A549 treated with GW870086 at 1 μM for 4 hours (cell line): ENCODE measurements at places on chromosomes 6 and 20. TPM values are rescaled to one million over a fixed set of nuclear protein-coding genes. Genes with fewer than 3 reads are reported as not detected.

The SCRT2 gene
- total RNA-seq = not detected in 5 replicates

The PTPN1 gene
- total RNA-seq = 50.4 to 55.4 TPM (median 52.0 TPM) in 5 replicates

The TFAP2C gene
- total RNA-seq = 13.5 to 16.3 TPM (median 15.6 TPM) in 5 replicates

The ABCC10 gene
- 6.2 to 11.6 TPM (median 10.6 TPM) in 5 replicates for total RNA-seq

The MOXD1 gene
- total RNA-seq = 1.1 to 2.3 TPM (median 1.6 TPM) in 5 replicates

The NRSN1 gene
- total RNA-seq = not detected in 5 replicates

The FAM209B gene
- 0.21 to 0.72 TPM (median 0.48 TPM) in 5 replicates for total RNA-seq

The UNC5CL gene
- 0.34 to 1.1 TPM (median 0.60 TPM) in 5 replicates for total RNA-seq

The EPPIN gene
- total RNA-seq = not detected in 5 replicates

The SLC32A1 gene
- not detected in 5 replicates for total RNA-seq

The KIF25 gene
- 0.05 to 0.22 TPM in 2 of 5 replicates, not detected in the others for total RNA-seq

The VWA7 gene
- 1.2 to 2.0 TPM (median 1.5 TPM) in 5 replicates for total RNA-seq

The AURKA gene
- 99.1 to 112 TPM (median 106 TPM) in 5 replicates for total RNA-seq

The GSTA2 gene
- not detected in 5 replicates for total RNA-seq

The DYNLT2 gene
- total RNA-seq = 0.44 to 0.68 TPM (median 0.57 TPM) in 5 replicates

The CPNE5 gene
- total RNA-seq = 0.10 to 0.13 TPM (median 0.12 TPM) in 4 of 5 replicates, not detected in the other

The SLC52A3 gene
- 0.24 to 0.71 TPM (median 0.40 TPM) in 5 replicates for total RNA-seq

The SMAP1 gene
- total RNA-seq = 14.8 to 19.5 TPM (median 18.2 TPM) in 5 replicates

The CLDN20 gene
- total RNA-seq = not detected in 5 replicates

The HCRTR2 gene
- total RNA-seq = not detected in 5 replicates

The DEK gene
- total RNA-seq = 69.1 to 94.3 TPM (median 81.8 TPM) in 5 replicates

The CASP8AP2 gene
- total RNA-seq = 3.5 to 6.7 TPM (median 6.4 TPM) in 5 replicates

The CALHM6 gene
- 0.34 TPM in 1 of 5 replicates, not detected in the others for total RNA-seq

The SDC4 gene
- total RNA-seq = 128 to 148 TPM (median 143 TPM) in 5 replicates

The HDGFL1 gene
- not detected in 5 replicates for total RNA-seq

The DNAH8 gene
- total RNA-seq = not detected in 5 replicates

The KIFC1 gene
- 37.6 to 44.2 TPM (median 39.0 TPM) in 5 replicates for total RNA-seq

The STMN3 gene
- 8.1 to 11.1 TPM (median 10.3 TPM) in 5 replicates for total RNA-seq

The HSPA1L gene
- 0.82 to 1.5 TPM (median 1.3 TPM) in 5 replicates for total RNA-seq

The SOX18 gene
- 1.7 to 2.6 TPM (median 2.2 TPM) in 5 replicates for total RNA-seq

The MAS1 gene
- not detected in 5 replicates for total RNA-seq

The RIPOR2 gene
- total RNA-seq = 0.13 to 0.18 TPM (median 0.15 TPM) in 4 of 5 replicates, not detected in the other

The CUL7 gene
- total RNA-seq = 6.2 to 8.3 TPM (median 6.9 TPM) in 5 replicates

The MAPK13 gene
- 0.63 to 0.96 TPM (median 0.79 TPM) in 5 replicates for total RNA-seq

The SLC17A2 gene
- not detected in 5 replicates for total RNA-seq

The SIRPB2 gene
- 0.09 TPM in 1 of 5 replicates, not detected in the others for total RNA-seq

The KIF13A gene
- total RNA-seq = 17.6 to 21.4 TPM (median 19.3 TPM) in 5 replicates

The GPR63 gene
- total RNA-seq = 0.32 to 0.65 TPM (median 0.42 TPM) in 5 replicates

The CDSN gene
- total RNA-seq = not detected in 5 replicates

The RBM24 gene
- 6.5 to 9.3 TPM (median 7.9 TPM) in 5 replicates for total RNA-seq

The NINL gene
- total RNA-seq = 12.9 to 16.1 TPM (median 13.1 TPM) in 5 replicates

The CST4 gene
- not detected in 5 replicates for total RNA-seq

The TAGAP gene
- total RNA-seq = not detected in 5 replicates

The FOXF2 gene
- 17.4 to 22.0 TPM (median 21.4 TPM) in 5 replicates for total RNA-seq
